ENCODE measurements at places on chromosomes 5 and 9.

- DNase-seq, result no peak
Measured at GRCh38 chr9:115015018-115015635, 84.7 kb upstream of the TNFSF8 start.

- no peak for DNase-seq
Measured at GRCh38 chr5:164373876-164374275, 868.5 kb downstream of the MAT2B start.

DNA sequence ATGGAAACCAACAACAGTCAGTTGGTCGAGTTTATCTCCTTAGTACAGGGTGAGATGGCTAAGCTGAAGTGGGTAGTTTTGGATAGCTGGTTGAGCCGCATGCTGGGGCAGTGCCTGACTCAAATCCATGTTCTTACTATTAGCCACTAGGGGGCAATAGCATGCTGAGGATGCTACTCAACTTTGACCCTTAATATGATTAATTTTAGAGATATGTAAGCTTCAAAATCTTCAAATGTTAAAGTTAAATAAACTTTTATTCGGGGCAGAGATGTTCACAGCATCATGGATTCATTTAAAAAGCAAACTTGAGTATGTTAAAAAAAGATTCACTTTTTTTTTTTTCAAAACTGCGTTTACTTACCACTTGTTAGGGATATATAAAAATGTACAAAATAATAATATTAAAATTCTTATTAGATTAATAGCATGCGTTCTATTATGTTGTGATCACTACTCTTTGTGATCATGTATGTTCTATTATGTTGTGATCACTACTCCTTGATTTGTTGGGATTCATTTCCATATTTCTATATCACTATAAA, 57.0 kb downstream of the C9orf153 start:
- DNase-seq, result no peak

DNA sequence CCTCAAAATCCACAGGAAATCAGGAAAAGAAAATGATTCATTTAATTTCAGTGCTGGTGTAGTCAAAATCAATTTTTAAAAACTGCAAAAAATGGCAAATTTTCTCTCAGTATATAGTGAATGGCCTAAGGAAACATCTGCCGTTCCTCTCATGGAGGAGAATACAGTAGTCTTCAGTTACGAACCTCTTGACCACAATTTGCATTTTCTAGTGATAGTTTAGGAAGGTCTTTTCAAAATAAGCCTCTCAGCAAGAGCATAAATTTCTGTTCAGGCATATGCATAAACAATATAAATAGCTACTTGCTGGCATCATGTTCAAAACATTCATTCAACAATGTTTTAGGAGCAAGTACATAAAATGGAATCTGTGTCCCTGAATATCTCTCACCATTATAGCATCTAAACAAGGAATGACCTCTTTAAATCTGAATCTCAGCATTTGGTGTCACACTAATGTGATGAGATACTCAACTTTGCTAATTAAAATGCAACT, 33.5 kb downstream of the HAPLN1 start:
- DNase-seq, result no peak

GRCh38 chr9:133605856-133606707, 3.1 kb downstream of the FAM163B start:
- no peak for DNase-seq

DNA sequence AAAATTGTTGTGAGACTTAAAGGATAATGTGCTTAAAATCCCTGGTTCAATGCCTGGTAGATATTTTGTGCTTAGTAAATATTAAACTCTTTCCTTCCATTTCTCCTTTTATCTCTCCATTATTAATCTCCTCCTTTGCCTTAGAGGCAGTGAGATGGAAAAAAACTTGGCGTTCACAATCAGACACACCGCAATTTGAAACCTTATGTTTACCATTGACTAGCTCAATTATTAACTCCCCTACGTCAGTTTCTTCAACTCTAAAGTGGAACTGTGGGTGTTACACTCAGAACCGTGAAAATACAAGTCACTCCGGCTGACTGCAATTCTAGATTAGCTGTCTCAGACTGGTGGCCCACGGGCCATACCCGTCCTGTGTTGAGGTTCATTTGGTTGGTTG, 327.2 kb downstream of the DEPDC1B start:
- DNase-seq, result no peak

GRCh38 chr5:147303976-147304375, 69.2 kb downstream of the STK32A start:
- no peak for DNase-seq

DNA sequence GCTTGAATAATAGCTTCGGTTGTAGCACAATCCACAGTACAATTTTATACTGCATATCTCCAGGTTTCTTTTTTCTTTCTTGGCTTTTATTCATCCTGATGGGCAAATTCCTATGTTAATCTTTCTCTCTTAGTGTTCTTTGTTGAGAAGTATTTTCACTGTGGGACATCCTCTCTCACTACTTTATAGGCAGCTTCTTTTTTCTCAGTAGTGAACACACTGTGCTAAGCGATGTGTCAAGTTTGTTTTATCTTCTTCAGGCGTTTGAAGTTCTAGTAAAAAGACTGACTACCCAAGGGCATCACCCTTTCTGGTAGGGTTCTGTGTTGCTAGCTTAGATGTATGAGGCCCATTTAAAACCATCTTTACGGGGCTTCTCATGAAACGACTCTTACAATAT, 182.1 kb downstream of the FAM170A start:
- DNase-seq, result no peak

GRCh38 chr9:102550266-102550665, 444.9 kb upstream of the CYLC2 start:
- no peak for DNase-seq

DNA sequence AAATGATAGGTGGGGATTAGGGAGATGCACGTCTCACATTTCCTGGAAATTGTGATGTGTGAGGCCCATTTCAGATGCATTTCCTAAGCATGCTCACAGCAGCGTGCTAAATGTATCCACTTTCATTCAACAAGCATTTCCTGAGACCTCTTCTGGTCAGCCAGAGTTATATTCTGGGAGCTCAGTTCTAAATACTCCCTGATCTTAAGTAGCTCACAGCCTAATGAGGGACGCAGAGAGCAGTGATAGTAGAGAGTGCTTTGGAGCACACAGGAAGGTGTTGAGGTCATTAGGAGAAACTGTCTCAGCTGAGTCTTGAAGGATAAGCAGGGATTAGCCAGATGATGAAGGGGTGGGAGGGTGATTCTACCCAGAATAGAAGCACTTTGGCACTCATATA, 46.2 kb upstream of the FSD1L start:
- DNase-seq, result no peak

- DNase-seq, result no peak
Measured at GRCh38 chr9:89370593-89370992, 52.3 kb downstream of the SECISBP2 start.

- no peak for DNase-seq
Measured at GRCh38 chr5:72210888-72211678, 103.8 kb downstream of the MAP1B start.

DNA sequence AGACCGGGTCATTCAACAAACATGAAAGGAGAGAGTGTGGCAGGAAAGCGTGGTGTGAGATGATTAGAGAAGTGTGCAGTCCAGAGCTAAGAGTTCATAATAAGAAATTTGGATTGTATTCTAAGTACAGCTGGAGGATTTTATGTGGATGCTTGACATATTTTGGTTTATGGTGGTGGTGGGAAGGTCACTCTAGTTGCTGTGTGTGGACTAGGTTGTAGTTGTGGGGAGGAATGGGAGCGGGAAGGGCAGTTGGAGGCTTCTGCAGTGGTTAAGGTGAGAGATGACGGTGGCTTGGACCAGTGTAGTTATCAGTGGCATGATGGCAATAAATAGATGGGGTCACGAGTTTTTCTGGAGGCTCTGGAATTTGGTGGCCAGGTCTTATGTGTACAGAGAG, 45.7 kb upstream of the GPR151 start:
- DNase-seq, result no peak

DNA sequence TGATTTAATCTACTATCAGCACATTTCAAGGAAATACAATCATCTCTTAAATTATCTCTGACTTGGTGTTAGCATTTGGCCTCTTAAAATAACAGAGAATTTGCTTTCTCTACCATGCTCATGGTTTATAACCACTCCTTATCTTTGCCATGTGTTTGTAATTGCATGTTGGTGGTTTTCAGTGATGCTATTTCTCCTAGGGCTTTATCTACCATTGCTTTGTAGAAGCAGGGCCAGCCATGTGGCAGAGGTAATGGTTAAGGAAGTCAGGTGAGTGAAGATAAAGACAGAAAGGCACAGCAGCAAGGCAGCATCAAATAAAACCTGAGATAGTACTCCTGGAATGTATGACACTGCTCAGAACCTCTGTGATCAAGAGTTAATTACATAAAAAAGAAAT, 206.2 kb downstream of the FER start:
- DNase-seq, result no peak

DNA sequence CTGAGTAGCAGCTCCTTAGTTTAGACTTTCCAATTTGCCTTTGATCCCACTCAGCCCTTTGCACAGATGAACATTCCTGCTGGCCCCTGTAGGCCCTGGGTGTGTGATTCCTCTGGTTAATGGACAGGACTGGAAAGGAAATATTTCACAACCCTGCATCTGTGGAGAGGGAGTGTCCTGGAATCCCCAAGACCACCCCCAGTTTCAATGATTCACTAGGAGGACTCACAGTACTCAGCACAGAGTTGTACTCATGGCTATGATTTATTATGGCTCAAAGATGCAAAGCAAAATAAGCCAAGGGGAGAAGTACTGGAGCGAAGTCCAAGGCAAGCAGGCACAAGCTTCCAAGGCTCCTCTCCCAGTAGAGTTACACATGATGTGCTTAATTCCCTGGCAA, 42.4 kb upstream of the TJP2 start:
- DNase-seq, result no peak

DNA sequence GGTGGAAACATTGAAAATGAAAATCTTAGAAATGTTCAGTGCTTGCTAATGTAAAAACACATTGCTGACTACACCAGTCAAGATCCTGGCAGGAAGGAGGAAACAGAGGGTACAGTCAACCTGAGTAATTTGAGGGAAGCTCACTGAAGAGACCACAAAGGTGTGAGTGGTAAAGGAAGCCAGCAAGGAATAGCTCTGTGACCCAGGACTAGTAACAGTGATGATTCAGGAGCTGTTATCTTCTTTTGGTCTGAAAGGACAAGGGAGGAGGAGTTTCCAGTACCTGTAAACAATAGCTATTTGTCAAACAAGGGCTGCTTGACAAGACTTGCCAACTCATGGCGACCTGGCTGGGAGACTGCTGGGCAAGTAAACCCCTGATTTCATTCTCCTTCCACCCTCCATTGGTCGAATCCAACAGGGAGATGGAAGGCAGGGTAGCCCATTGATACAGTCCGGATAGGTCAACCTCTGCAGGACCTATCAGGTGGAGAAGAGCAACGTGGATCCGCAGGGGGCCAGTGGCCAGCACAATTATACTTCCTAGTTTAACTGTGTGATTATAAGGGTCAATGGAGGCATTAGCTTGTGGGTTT, 68.1 kb downstream of the MAMDC2 start:
- DNase-seq, result no peak

- DNase-seq, result no peak
Measured at GRCh38 chr5:56535347-56535746, 280.0 kb upstream of the MAP3K1 start.

- peak; percentile 41 for DNase-seq
Measured at GRCh38 chr5:1174122-1174936, 27.1 kb upstream of the SLC6A19 start.

DNA sequence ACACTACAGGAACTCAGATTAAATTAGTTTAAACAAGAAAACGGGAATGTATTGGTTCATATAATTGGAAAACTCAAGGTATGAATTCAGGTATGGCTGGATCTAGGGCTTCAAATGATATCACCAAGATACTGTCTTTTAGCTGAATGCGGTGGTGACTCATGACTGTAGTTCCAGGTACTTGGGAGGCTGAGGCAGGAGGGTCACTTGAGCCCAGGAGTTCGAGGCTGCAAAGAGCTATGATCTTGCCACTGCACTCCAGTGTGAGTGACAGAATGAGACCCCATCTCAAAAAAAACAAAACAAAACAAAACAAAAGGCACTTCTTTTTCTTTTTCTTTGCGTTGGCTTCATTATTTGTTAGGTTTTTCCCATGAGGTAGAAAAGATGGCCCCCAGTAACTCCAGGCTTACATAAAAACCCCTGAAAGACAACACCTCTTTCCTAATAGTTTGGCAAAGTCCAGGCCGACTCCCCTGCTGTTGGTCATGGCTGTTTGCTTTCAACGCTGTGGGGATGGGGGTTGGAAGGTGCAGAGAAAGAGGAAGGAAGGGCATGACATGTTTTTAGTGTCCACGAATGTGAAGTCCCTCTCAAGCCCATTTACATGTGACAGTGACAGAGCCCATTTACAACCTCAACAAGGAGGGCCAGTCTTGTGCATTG, 39.8 kb upstream of the CRB2 start:
- no peak for DNase-seq

DNA sequence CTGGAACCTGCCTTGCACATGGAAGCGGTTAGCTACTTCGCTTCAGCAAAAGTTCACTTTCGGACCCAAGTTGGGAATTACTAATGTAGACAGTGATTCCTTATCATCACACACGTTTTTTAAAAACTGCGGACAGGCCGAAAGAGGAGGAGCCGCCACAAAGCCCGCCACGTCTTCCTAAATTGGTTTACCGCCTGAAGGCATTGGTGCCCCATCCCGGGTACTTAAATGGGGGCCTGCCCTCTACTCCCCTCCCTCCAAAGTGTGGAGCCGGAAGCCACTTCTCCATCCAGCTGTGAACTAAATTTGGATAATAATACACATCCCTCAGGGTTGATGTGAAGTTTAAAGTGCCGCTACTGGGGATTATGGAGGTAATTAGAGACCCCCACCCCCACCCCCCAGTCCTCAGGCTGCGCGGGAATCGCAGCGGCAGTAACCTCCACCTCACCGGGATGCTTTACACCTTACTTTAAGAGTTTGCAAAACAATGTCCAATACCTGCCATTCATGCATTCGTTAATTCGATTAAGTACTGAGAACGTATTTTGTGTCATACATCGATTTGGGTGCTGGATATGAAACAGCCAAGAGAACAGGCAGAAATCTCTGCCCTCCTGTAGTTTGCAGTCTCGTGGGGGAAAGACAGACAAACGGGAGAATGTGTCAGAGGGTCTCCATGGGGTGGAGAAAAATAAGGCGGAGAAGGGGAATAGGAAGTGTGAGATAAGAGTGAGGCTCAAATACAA, 937 bp upstream of the MACROH2A1 start:
- DNase-seq, result no peak

DNA sequence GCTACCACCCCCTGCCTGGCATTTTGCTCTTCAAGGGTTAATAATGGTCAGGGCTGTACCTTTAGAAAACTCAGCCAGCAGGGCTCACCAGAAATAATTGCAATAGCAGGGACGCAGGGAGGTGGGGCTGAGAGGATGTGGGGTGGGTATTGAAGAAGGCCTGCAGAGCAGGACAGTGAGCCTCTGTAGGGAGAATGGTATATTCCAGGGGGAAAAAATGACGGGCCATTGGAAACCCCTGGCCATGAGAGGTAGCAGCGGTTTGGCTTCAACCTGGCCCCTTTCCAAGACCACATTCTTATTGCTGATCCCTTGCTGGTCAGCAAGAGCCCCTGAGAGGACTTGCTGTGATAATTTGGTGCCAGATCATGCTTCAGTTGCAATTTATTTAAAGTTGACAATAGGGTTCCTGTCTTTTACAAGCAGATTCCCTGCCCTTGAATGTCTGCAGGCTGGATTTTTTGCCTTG, 36.7 kb upstream of the CTNNA1 start:
- no peak for DNase-seq

Measured in omental fat pad (tissue), 4 donors.